ENCODE measurements at places on chromosomes 1 and 21. TPM values are rescaled to one million over a fixed set of nuclear protein-coding genes. Genes with fewer than 3 reads are reported as not detected.
A peak's percentile ranks its signal among the peaks of the same experiment; 100 is the strongest.

Gene SON
- 363 TPM for total RNA-seq

Gene UTS2
- total RNA-seq: 0.82 TPM

Gene SLAMF9
- total RNA-seq: not detected

Gene HES4
- 1.6 TPM for total RNA-seq

Gene GNG4
- 0.53 TPM for total RNA-seq

Gene RPE65
- not detected for total RNA-seq

Gene AQP10
- not detected for total RNA-seq

Gene S100A3
- total RNA-seq: not detected

Gene GUCA2A
- not detected for total RNA-seq

Gene UMODL1
- 0.05 TPM for total RNA-seq

- H3K27me3 ChIP-seq: no peaks in the 10 kb centered on the region
- no peaks in the 10 kb centered on the region for H3K36me3 ChIP-seq
- H3K4me1 ChIP-seq: no peaks in the 10 kb centered on the region
- no peak for DNase-seq
- no peak overlapping the region for H3K27ac ChIP-seq
These were observed 63.6 kb upstream of the GNG12 start for GRCh38 chr1:67896826-67897225.

DNA sequence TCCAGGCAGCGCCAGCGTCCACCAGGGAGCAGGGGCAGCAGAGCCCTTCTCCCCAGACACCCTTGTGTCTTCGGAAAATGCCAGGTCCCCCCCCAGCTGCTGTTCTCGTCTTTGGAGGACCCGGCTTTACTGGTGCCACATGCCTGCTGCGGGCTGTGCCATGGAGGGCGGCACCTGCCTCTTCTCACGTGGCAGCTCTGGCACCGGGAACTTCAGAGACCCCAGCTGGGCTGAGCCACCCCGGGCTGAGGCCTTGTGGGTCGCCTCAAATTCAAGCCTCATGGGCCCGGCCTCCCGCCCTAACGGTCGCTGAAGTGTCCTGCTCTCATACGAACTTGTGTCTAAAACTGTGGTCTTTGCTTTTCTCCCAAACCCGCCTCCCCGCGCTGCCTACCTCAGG lies 27.0 kb upstream of the C1orf159 start:
- no peaks in the 10 kb centered on the region for H3K27me3 ChIP-seq
- H3K36me3 ChIP-seq: no peaks in the 10 kb centered on the region
- peaks cover 16% of the 10 kb centered on the region for H3K4me1 ChIP-seq
- no peak for DNase-seq
- H3K4me3 ChIP-seq: no peak overlapping the region
- no peak overlapping the region for H3K27ac ChIP-seq

DNA sequence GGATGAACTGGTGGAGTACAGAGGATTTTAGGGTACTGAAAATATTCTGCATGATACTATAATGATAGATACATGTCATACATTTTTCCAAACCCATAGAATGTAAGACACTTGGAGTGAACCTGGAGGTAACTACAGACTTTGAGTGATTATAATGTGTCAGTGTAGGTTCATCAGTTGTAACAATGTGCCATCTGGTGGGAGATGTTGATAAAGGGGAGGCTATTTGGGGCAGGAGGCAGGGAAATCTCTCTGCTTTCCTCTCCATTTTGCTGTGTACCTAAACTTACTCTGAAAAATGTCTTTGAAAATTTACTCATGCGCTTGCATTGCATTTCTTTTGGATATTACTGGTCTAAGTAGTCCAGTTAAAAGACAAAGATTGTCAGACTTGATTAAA lies 35.2 kb downstream of the PTBP2 start:
- no peak overlapping the region for H3K4me3 ChIP-seq
- peaks cover 72% of the 10 kb centered on the region for H3K36me3 ChIP-seq
- H3K27me3 ChIP-seq: no peaks in the 10 kb centered on the region
- no peaks in the 10 kb centered on the region for H3K4me1 ChIP-seq

DNA sequence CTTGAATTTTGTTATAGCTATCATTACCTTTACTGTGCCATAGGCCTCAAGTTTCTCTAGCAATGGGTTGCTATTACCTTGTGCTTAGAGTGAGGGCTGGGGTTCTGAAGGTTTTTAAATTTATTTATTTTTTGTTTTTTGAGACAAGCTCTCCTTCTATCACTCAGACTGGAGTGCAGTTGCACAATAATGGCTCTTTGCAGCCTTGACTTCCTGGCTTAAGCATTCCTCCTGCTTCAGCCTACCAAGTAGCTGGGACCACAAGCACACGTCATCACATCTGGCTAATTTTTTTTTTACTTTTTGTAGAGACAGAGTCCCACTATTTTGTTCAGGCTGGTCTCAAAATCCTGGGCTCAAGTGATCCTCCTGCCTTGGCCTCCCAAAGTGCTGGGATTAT lies 41.5 kb downstream of the SNX27 start:
- no peak overlapping the region for H3K27ac ChIP-seq
- H3K36me3 ChIP-seq: peaks cover 19% of the 10 kb centered on the region
- H3K4me3 ChIP-seq: no peak overlapping the region
- no peaks in the 10 kb centered on the region for H3K27me3 ChIP-seq
- peaks cover 16% of the 10 kb centered on the region for H3K4me1 ChIP-seq
- no peak for DNase-seq

DNA sequence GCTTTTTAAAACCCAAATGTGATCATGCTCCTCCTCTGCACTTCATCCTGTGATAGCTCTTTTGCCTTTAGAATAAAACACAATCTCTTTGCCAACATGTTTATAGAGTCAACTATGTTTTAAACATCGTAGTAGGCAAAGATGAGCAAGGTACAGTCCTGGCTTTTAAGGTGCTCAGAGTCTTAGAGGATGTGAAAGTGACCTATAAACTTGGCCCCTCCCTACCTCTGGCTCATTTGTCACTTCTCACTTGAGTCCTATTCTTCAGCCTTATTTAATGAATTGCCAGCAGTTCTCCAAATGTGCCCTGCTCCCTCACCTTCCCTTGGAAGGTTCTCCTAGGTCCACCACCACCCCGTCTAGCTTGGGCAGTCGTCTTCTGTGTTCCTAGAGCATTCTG lies 617.0 kb upstream of the NR5A2 start:
- DNase-seq: no peak
- no peak overlapping the region for H3K4me3 ChIP-seq
- no peaks in the 10 kb centered on the region for H3K36me3 ChIP-seq
- no peaks in the 10 kb centered on the region for H3K4me1 ChIP-seq
- no peak overlapping the region for H3K27ac ChIP-seq

DNA sequence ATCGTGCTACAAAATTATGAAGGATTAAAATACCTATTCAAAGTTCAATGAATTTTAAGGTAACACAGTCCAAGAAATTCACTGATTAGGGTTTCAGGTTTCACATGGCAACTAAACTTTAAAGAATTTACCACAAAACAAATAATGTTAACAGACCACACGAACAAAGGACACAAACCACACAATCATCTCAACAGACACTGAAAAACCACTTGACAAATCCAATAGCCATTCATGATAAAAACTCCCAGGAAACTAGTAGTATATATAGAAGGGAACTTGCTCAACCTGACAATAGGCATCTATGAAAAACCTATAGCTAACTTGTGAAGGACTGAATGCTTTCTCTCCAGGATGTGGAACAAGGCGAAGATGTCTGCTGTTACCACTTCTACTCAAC lies 21.1 kb upstream of the SH2D5 start:
- H3K27ac ChIP-seq: peak overlapping the region; percentile 33
- peaks cover 48% of the 10 kb centered on the region for H3K36me3 ChIP-seq
- no peak for DNase-seq
- peaks cover 6% of the 10 kb centered on the region for H3K4me1 ChIP-seq
- H3K27me3 ChIP-seq: no peaks in the 10 kb centered on the region

DNA sequence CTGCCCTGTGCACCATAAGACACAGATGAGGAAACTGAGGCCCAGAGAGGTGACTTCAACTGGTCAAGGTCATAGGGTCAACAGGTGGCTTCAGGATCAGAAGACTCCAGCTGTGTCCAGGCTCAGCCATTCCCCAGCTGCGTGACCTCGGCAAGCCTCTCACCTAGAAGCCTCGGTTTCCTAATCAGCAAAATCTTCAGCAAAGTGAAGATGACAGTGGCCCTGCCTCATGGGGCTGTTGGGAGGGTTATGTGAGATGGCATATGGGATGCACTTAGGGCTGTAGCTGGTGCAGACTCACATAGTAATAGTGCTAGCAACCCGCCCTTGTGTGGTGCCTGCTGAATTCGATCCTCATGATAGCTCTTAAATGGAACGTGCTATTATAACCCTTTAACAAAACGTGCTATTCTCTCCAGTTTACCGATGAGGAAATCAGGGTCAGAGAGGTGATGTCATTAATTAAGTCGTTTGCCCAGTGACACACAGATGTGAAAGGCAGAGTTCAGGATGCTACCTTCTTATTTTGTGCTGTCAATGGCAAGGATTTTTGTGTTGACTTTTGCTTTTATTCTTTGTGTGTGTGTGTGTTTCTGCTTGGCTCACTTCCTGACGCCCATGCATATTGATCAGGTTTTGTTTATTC lies 472.9 kb downstream of the MATN1 start:
- no peaks in the 10 kb centered on the region for H3K36me3 ChIP-seq
- no peak overlapping the region for H3K27ac ChIP-seq
- DNase-seq: no peak

GRCh38 chr1:40302475-40302874 lies 14.6 kb downstream of the COL9A2 start:
- no peaks in the 10 kb centered on the region for H3K4me1 ChIP-seq
- H3K36me3 ChIP-seq: no peaks in the 10 kb centered on the region
- H3K27ac ChIP-seq: no peak overlapping the region
- H3K27me3 ChIP-seq: no peaks in the 10 kb centered on the region
- no peak for DNase-seq

DNA sequence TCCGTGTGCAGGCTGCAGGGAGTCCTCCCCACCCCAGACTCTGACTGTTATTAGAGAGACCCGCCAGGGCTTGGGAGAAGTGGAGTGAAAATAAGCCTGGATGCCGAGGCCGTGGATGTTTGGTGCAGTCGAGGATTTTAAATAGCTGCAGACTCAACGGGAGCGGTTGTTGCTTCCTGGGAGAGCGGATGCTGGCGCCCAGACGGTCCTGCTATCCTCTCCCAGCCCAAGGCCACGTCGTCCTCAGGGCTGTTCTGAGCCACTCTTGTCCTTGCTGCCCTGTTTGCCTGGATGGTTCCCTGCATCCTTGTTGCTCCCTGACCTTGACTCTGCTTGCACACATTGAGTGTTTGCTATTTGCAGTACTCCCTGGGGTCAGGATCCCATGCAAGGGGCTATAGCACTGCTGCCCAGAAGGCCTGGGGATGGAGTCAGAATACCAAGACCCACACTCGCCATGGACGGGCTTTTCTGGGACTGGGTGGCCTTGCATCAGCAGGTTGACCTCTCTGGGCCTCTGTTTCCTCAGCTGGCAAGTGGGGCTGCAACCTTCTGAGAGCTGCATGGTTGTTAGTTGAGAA lies 205.3 kb upstream of the C1orf174 start:
- H3K4me1 ChIP-seq: no peaks in the 10 kb centered on the region
- H3K36me3 ChIP-seq: no peaks in the 10 kb centered on the region
- no peak for DNase-seq

GRCh38 chr1:161954466-161954865 lies 69.2 kb downstream of the OLFML2B start:
- no peak overlapping the region for H3K4me3 ChIP-seq
- peaks cover 20% of the 10 kb centered on the region for H3K36me3 ChIP-seq
- no peak overlapping the region for H3K27ac ChIP-seq
- H3K4me1 ChIP-seq: peaks cover 15% of the 10 kb centered on the region
- H3K27me3 ChIP-seq: no peaks in the 10 kb centered on the region

DNA sequence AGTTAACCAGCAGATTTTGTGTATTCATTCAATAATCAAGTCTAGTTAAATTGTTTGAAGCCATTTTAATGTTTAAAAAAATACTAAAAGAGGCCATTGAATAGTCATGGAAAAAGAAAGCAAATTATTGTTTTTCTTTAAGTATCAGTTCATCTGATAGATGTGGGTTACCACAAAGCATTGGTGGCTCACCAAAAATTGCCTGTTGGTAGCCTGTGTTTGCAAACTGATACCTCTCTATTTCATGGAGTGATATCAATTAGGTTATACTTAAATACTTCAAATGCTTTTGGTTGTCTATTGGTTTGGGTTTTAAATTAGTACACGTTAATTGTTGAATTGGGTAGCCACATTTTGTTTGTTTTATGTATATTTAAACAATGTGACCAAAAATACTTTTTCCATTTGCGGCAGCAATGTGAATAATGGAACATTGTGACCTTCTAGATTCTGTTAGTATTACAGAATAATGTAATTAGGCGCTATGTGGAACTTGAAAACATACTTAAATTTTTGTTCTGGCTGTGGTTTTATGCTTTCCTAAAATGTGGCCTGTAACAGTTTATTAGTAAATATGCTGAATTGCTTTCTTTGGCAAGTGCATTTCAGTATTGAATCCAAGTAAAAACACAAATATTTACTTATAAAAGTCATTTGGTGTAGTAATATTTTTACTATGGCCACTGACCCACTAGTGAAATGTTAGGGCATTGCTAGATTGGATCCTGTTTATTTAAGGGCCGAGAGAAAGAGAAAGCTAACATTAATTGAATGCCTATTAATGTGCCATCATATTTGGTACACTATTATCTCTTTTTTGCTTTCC lies 37.1 kb upstream of the NBL1 start:
- no peaks in the 10 kb centered on the region for H3K27me3 ChIP-seq
- DNase-seq: peak; percentile 87
- peak overlapping the region; percentile 51 for H3K4me3 ChIP-seq
- peak overlapping the region; percentile 84 for H3K27ac ChIP-seq

GRCh38 chr1:206723805-206724472 lies 39.2 kb downstream of the MAPKAPK2 start:
- no peak overlapping the region for H3K27ac ChIP-seq
- peaks cover 55% of the 10 kb centered on the region for H3K4me1 ChIP-seq
- H3K4me3 ChIP-seq: no peak overlapping the region
- H3K27me3 ChIP-seq: no peaks in the 10 kb centered on the region
- no peak for DNase-seq
- peaks cover 2% of the 10 kb centered on the region for H3K36me3 ChIP-seq

- DNase-seq: no peak
- H3K4me1 ChIP-seq: no peaks in the 10 kb centered on the region
- peaks cover 6% of the 10 kb centered on the region for H3K27me3 ChIP-seq
- H3K36me3 ChIP-seq: no peaks in the 10 kb centered on the region
- no peak overlapping the region for H3K27ac ChIP-seq
These were observed 7.9 kb downstream of the TINAGL1 start for GRCh38 chr1:31583995-31584868.

DNA sequence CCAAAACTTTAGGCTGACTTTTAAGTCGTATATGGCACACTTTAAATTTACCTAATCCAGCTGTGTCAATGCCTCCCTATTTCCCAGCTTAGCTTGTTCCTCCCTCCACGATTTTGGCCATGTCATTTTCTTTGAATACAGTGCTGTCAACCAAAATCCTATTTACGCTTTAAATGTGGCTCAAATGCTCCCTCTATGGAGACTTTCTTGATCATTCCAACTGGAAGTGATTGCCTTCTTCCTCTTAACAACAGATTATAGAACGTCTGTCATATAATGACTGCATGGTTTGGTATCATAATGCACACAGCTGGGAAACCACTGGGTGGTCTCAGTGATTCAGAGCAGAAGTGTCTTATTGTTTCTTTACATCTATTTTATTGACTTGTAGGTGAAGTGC lies 18.9 kb upstream of the BATF3 start:
- peaks cover 21% of the 10 kb centered on the region for H3K36me3 ChIP-seq
- no peak overlapping the region for H3K27ac ChIP-seq
- H3K4me3 ChIP-seq: no peak overlapping the region
- no peak for DNase-seq
- peaks cover 67% of the 10 kb centered on the region for H3K4me1 ChIP-seq

- no peaks in the 10 kb centered on the region for H3K36me3 ChIP-seq
- no peak overlapping the region for H3K4me3 ChIP-seq
- peaks cover 6% of the 10 kb centered on the region for H3K4me1 ChIP-seq
- H3K27me3 ChIP-seq: peaks cover 36% of the 10 kb centered on the region
- DNase-seq: no peak
- no peak overlapping the region for H3K27ac ChIP-seq
These were observed 4.8 kb downstream of the FAM3B start for GRCh38 chr21:41321211-41321907.

Measured in activated CD8-positive, alpha-beta memory T cell treated with anti-CD3 and anti-CD28 coated beads, Interleukin-2, amount 10 ng/mL, durations not matched to agents 7 days and 5 days (primary cell).